ENCODE measurements at places on chromosomes 12 and 14. TPM values are rescaled to one million over a fixed set of nuclear protein-coding genes. Genes with fewer than 3 reads are reported as not detected.

Gene FLVCR2
- total RNA-seq: not detected

DNA sequence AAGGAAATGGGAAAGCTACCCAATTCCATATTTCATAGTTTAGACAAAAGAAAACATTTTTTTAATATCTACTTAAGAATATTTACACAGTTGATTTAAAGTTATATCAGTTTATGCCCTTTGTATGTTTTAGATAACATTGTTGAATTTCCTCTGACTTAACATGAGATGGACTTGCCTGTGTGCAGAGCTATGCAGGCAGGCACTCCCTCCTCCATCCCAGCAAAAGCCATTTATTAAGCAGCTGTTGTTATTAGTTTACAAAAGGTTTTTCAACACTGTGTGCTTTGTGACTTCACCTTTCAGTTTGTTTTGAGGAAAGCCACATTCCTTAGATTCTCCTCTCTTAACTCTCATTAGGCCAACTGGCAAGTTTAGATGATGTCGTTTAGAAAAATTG lies 337.5 kb upstream of the PDE3A start:
- no peak for DNase-seq

- DNase-seq: no peak
These were observed 35.0 kb downstream of the EPS8 start for GRCh38 chr12:15754233-15754632.

Gene TPH2
- not detected for total RNA-seq

DNA sequence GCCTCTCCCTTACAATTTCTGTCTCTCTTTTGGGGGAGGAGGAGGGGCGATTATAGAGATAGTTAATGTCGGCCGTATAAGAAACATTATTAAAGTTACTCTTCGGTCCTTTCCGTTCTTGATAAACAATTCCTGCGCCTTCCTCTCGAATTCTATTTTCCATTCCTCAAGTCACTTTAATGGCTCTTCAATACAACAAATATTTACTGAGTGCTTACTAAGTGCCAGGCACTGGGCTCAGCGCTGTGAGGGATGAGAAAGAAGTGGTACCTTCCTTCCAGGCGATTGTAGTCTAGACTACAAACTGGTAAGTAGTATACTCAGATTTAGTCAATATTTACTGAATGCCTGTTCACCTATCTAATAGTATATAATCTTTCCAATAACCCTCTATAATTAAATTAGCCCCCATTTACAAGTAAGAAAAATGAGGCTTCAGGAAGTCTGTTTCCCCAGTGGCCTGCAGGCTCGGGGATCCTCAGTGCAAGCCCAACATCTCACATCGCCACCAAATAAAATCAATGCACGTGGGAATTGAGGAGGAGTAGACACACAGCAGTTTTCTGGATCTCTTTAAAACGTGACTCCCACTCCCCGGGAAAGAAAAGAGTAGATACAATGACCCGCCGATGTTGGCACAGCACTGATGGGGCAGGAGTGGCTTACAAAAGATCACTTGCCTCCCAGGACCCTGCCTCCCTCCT lies 589 bp upstream of the ZNF219 start:
- DNase-seq: no peak

Measured in OCI-LY7 (cell line).